H7 (cell line): ENCODE measurements at places on chromosomes 6 and 20. TPM values are rescaled to one million over a fixed set of nuclear protein-coding genes. Genes with fewer than 3 reads are reported as not detected.

DNA sequence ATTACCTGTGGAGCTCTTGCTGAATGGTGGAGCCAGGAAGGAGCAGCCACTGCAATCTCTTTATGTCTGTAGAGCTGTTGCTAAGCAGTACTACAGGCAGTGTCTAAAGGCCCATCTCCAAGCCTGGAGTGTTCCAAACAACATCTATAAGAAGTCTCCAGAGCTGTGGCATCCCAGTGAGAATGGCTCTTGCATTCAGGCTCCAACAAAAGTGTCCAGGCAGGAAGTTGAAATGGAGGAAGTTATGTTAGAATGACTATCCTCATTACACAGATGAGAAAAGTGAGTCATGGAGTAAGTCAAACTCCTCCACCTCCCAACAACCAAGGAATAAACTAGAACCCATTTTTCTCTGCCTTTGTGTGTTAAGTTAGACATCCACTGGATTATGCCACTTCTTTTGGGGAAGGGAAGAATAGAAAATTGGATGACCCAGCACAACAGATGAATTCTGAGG, 288.5 kb upstream of the STXBP5 start:
- no peak for DNase-seq

GRCh38 chr6:129104131-129104530, 221.2 kb downstream of the LAMA2 start:
- no peak for DNase-seq

DNA sequence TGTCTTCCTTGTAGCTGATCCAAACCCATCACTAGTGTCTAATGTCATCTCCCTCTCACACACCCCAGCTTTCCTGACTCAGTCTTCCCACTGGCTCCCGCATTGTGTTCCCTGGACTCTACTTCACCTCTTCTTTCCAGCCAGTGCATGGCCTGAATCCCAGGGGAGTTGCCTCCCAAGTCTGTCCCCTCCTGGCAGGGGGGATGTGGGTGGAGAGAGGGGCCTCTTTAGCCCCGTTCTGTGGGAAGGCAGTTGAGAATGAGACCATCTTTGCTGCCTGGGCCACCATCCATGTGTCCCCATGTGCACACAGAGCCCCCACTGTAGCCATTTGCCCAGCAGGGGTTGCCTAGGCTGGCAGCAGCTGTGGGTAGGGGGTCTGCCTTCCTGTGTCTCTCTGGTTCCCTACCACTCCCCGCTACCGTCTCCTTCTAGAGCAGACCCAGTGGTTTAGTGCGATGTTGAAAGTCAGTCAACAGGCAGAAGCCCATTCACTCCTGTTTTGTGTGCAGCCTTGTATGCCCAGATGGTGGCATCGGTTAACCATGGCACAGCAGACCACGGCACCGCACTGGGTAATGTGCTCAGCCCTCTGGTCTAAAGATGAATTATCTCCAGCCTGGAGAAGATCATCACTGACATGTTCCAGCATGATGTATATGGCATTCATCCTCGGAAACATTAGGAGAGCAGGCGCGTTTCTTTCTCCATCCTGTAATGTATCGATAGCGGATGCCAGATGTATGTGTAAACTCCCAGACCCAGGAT, 178.8 kb upstream of the SNX9 start:
- DNase-seq, result no peak

- DNase-seq, result no peak
Measured at GRCh38 chr6:100553243-100553642, 88.5 kb upstream of the SIM1 start.

DNA sequence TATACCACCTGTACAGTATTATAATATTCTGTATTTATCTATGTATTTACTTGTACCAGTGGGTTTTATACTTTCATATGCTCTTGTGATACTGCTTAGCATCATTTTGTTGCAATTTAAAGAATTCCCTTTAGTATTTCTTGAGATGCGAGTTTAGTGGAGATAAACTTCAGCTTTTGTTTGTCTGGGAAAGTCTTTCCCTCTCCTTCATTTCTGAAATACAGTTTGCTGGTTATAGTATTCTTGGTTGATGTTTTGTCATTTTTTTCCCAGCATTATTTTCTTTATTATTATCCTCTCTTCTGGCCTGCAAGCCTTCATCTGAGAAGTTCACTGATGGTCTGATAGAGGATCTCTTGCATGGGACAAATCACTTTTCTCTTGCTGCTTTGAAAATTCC, 136.6 kb upstream of the MCHR2 start:
- no peak for DNase-seq

GRCh38 chr6:170101281-170102035, 189.4 kb downstream of the DLL1 start:
- peak; percentile 51 for DNase-seq

The RUNX2 gene
- total RNA-seq, result 0.14 and 0.18 TPM in 2 replicates

DNA sequence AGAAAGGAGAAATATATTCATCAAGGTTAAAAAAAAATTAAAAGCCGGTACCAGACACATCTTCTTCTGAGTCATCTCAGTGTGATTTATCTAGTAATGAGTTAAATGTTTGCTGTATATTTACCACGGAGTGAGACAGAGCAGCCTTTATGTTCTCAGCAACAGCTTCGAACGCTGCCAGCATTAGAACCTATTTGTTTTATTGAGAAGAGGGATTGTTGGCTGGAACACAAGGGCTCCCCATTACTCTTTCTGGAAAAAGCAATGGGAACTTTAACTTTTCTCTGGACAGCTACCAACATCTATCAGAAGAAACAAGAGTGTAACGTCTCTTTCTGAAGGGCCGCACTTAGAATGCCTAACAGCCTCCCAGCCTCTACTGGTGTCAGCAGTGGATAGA, 105.3 kb upstream of the TAB2 start:
- no peak for DNase-seq

GRCh38 chr6:7269816-7270215, 43.2 kb downstream of the SSR1 start:
- peak; percentile 10 for DNase-seq
